ENCODE measurements at places on chromosomes 2 and 18.
A peak's percentile ranks its signal among the peaks of the same experiment; 100 is the strongest.

DNA sequence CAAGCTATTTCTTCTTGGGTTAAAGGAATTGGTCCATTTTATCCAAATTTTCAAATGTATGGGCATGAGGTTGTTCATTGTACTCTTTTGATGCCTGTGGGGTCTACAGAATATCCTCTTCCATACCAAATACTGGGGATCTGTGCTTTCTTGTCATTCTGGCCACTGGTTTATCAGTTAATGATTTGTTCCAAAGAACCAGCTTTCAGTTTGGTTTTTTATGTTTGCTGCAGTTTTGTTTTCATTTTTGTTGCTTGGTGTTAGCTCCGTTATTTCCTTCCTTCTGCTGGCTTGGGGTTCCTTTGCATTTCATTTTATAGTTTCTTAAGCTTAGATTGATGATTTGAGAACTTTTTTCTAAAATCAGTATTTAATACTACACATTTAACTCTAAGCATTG, 45.5 kb downstream of the SLC66A2 start:
- no peaks in the 10 kb centered on the region for H3K36me3 ChIP-seq
- H3K4me3 ChIP-seq = no peak overlapping the region
- DNase-seq = no peak
- no peak overlapping the region for H3K27ac ChIP-seq
- no peaks in the 10 kb centered on the region for H3K4me1 ChIP-seq

GRCh38 chr2:233140077-233140585, 80.0 kb downstream of the INPP5D start:
- no peak overlapping the region for H3K4me3 ChIP-seq
- H3K27ac ChIP-seq = no peak overlapping the region
- DNase-seq = no peak
- peaks cover 2% of the 10 kb centered on the region for H3K36me3 ChIP-seq
- H3K4me1 ChIP-seq = peaks cover 13% of the 10 kb centered on the region

DNA sequence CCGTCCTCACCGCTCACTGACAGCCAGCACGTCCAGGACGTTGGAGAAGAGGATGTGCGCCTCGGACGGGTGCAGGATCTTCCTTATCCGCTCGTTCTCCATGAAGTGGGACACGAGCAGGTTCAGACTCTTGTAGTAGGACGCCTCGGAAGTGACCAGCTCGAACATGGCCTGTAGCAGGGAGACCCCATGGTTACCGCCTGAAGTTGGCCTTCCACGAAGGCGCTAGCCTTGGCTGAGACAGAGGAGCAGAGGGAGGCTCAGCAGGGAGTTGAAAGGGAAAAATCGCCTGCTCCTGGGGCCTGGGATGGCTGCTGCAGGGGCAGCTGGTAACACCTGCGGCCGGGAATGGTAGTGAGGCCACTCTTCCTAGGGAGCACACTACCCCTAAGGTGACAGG, 24.7 kb downstream of the SNORC start:
- no peak for DNase-seq
- no peaks in the 10 kb centered on the region for H3K4me1 ChIP-seq
- no peak overlapping the region for H3K4me3 ChIP-seq
- no peak overlapping the region for H3K27ac ChIP-seq
- H3K36me3 ChIP-seq = no peaks in the 10 kb centered on the region
- no peaks in the 10 kb centered on the region for H3K27me3 ChIP-seq

DNA sequence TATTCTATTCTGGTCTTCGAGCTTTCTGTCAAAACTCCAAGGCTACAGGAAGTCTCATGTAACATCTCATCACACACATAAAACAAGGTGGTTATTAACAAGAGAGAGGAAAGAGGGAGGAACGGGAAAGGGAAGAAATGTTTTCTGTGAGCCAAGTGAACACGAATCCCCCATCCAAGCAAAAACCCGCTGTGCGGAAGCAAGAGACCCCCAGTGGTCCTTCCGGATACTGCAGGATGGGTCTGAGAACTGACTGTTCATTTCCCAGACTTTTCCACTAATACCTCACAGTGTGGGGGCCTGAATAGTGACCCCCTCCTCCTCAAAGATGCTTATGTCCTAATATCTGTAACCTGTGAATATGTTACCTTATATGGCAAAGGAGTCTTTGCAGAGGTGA, 19.0 kb upstream of the DIPK1C start:
- no peak for DNase-seq
- peaks cover 10% of the 10 kb centered on the region for H3K27me3 ChIP-seq
- no peaks in the 10 kb centered on the region for H3K36me3 ChIP-seq
- no peak overlapping the region for H3K27ac ChIP-seq

DNA sequence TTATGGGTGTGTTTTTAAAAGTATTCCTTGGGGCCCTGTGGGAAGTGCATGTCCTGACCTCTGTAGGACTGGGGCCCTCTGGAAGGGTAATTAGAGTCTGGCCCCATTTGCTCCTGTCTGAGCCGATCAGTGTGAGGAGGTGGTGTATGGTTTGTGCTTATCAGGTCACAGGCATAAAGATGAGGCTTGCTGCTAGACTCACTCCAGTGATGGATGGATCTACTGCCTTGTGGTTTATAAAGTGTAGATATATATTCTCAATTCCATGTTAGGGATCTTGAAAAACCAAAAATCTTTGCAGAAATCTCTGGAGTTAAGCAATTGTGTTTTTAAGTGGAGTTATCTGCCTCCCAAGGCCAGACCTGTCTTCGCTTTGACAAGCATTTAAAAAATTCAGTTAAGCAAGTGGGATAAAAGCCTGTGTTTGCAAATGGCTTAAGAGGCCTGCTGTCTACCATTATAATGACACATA, 182.4 kb downstream of the PTPRM start:
- H3K4me3 ChIP-seq = no peak overlapping the region
- H3K4me1 ChIP-seq = no peaks in the 10 kb centered on the region
- no peaks in the 10 kb centered on the region for H3K27me3 ChIP-seq
- no peak overlapping the region for H3K27ac ChIP-seq

DNA sequence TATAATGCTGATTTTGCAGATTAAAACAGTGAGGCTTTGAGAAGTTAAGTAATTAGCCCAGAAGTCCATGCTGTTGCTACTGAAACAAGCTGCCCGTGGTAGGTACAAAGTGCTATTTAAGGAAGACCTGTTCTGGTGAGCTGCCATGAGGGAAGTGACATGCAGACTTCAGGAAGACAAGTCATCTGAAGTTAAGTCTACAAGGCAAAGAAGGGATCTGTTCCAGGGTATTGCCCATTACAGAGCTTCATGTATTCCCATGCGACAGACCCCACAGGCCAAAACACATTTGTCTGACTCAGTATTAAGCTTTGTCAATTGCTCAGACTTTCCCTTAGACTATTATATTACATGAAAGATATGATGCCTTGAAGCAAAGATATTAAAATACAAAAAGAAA, 520.8 kb downstream of the FBXO15 start:
- H3K36me3 ChIP-seq = no peaks in the 10 kb centered on the region
- no peak overlapping the region for H3K4me3 ChIP-seq
- DNase-seq = no peak

GRCh38 chr18:55110436-55110835, 151.2 kb upstream of the CCDC68 start:
- no peaks in the 10 kb centered on the region for H3K36me3 ChIP-seq
- H3K27me3 ChIP-seq = no peaks in the 10 kb centered on the region
- H3K4me3 ChIP-seq = no peak overlapping the region

- H3K4me1 ChIP-seq = peaks cover 5% of the 10 kb centered on the region
- no peaks in the 10 kb centered on the region for H3K27me3 ChIP-seq
- DNase-seq = no peak
- H3K4me3 ChIP-seq = no peak overlapping the region
- H3K36me3 ChIP-seq = peaks cover 3% of the 10 kb centered on the region
Measured at GRCh38 chr2:43519643-43520221, 76.1 kb downstream of the THADA start.

DNA sequence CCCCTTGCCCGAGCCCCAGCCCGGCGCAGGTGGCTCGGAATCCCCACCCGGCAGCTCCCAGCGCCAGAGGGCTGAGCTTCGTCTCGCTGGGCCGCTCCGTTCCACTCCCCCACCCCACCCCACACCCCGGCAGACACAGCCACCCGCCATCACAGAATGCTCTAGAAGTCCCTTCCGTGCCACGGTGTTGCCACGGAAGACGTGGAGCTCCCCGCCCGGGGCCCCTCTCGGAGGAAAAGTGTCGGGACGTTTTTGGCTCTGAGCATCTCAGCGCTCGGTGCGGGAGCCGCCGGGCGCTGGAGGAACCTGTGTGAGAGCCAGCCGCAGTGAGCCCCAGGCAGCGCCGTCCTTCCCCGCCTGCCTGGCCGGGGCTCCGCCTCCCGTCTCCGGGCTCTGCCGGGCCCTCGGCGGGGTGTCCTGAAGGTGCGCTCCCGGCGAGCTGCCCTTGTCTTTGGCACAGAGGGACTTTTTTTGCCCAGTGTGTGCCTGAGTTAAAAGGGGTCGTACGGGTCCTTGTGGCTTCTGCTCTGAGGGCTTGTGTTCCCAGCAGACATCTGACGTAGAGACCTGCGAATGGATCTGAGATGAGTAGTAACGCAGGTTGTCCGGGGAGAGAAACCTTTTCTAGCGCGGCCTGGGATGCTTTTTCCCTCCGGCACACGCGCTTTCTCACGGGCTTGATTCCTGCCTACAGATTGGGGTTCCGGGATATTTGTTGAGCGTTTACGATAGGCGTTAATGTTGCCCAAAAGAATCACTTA, 1.8 kb downstream of the ZCCHC2 start:
- H3K4me3 ChIP-seq = peak overlapping the region; percentile 80
- H3K27me3 ChIP-seq = no peaks in the 10 kb centered on the region
- H3K36me3 ChIP-seq = no peaks in the 10 kb centered on the region
- peak overlapping the region; percentile 93 for H3K27ac ChIP-seq
- H3K4me1 ChIP-seq = peaks cover 31% of the 10 kb centered on the region
- peak; percentile 80 for DNase-seq

DNA sequence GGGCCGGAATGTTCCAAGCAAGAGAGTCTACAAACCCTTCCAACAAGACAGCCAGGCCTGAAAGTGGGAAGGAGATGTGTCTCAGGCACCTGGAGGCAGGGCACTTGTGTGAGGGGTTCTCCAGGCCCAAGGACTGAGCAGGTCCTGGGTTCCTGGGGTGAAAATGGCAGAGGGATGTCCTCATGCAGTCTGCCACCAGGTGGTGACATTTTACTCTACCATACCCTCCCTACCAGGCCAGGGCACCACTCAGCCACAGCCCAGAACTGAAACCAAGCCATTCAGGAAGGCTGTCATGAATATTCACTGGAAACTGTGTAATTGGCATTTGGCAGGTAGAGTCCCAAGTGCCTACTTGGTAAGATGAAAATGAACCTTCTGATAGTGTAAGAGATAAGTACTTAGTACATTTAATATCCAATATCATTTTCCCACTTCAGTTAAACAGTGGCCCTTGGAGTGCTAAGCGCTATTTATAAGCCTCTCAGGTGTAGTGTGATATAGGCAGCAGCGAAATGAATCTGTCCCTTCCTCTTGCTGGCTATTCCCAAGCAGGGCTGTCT, 185.1 kb downstream of the MYO5B start:
- no peaks in the 10 kb centered on the region for H3K36me3 ChIP-seq
- H3K27me3 ChIP-seq = no peaks in the 10 kb centered on the region
- H3K27ac ChIP-seq = no peak overlapping the region
- H3K4me3 ChIP-seq = no peak overlapping the region
- H3K4me1 ChIP-seq = no peaks in the 10 kb centered on the region
- peak; percentile 66 for DNase-seq

DNA sequence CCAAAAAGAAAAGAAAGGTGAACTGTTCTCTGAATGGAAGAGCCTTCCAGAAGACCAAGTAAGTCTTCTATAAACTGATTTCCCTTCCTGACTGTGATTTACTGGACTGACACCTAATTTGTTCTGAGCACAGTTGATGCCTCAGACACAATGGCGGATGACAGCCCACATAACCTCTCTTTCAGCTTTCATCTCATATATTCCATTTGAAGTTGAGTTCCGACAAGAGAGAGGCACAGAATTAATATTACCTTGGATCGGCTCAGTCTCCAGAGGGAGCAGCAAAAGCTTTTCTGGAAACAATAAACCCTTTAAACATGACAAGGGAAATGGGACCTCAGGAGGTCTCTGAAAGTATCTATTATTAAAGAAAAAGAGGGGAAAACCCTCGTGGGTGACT, 638.7 kb upstream of the SETBP1 start:
- no peak overlapping the region for H3K4me3 ChIP-seq
- no peaks in the 10 kb centered on the region for H3K36me3 ChIP-seq
- no peak overlapping the region for H3K27ac ChIP-seq
- no peaks in the 10 kb centered on the region for H3K4me1 ChIP-seq
- no peaks in the 10 kb centered on the region for H3K27me3 ChIP-seq

- no peak overlapping the region for H3K4me3 ChIP-seq
- no peak for DNase-seq
- no peaks in the 10 kb centered on the region for H3K4me1 ChIP-seq
- H3K27me3 ChIP-seq = no peaks in the 10 kb centered on the region
- no peak overlapping the region for H3K27ac ChIP-seq
Measured at GRCh38 chr2:120995656-120996190, 260.1 kb downstream of the GLI2 start.

GRCh38 chr18:23283916-23284430, 148.7 kb downstream of the CABLES1 start:
- DNase-seq = no peak
- H3K4me1 ChIP-seq = no peaks in the 10 kb centered on the region
- no peak overlapping the region for H3K27ac ChIP-seq
- no peaks in the 10 kb centered on the region for H3K36me3 ChIP-seq
- H3K27me3 ChIP-seq = no peaks in the 10 kb centered on the region

GRCh38 chr2:234451852-234452625, 44.8 kb downstream of the ARL4C start:
- no peaks in the 10 kb centered on the region for H3K36me3 ChIP-seq
- H3K27ac ChIP-seq = no peak overlapping the region
- H3K4me3 ChIP-seq = no peak overlapping the region
- no peak for DNase-seq
